ENCODE measurements at places on chromosomes 5 and 9.

DNA sequence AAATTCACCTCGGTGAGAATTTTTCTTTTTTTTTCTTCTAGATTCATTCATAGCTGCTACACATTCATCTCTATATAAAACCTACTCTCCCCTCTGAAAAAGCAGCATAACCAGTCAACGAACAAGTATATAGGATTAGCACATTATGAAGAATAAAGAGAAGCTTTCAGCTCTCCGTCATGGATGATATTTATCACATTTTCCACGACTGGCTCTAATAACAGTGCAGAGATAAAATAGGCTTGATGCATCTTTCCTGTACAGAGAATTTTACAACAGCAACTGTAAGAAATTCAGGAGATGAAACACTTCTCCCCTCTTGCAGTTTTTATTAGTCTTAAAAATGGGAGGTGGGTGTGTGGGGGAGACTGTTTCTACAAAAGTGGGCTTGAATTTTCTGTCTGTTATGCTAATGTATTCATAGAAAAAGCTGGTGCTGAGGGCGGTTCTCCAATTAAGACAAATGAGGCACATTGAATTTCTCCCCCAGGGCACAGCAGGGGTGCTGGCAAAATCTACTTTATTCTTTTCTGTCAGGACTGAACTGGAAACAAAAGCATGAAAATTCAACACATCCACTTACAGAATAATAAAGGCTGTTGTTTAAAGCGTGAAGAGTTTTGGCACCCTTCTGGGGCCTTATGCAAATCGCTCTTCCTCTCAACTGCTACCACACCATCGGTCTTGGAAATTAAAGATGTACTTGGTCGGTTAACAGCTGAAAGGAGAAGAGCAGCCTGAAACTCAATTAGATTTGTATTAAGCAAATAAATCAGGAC is 233.9 kb upstream of the ZNF608 start:
- DNase-seq, result peak; percentile 11

- no peak for DNase-seq
These were observed 49.9 kb upstream of the IL13 start for GRCh38 chr5:132608107-132608506.

- no peak for DNase-seq
These were observed 27.9 kb downstream of the PCDH1 start for GRCh38 chr5:141850244-141850768.

DNA sequence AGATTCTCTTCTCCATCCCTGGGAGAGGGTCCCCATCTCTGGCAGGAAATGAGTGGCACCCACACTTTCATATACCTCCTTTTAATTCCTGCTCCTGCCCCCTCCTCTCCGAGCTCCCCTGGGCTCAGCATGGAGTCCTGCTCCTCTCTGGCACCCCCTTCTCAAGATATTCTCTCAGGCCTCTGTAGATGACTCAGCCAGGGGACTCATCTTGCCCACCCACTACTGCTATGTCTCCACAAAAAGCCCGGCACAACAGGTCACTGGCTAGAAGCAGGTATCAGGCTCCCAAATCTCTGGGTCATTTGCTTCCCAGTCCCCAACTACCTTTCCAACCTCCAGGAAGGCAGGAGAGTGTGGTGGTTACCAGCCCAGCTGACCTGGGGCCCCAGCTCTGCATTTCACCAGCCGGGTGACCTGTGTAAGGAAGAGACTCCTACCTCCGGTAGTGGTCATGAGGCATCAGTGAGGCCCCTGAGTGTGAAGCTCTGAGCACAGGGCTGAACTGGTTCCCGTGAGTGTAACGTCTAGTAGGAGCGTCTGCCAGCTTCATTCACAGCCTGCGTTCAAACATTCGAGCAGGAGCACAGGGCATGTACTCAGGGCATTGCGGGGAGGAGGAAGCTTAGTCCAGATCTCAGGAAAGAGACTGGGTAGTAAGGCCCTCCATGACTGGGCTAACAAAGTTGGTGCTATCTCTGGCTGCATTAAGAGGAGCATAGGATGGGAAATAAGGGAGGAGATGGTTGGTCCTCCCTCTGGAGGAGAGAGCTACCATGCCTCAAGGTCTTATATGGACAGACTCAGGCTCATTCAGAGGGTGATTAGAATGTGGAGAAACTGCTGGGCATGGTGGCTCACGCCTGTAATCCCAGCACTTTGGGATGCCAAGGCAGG is 63.7 kb downstream of the LMX1B start:
- no peak for DNase-seq

DNA sequence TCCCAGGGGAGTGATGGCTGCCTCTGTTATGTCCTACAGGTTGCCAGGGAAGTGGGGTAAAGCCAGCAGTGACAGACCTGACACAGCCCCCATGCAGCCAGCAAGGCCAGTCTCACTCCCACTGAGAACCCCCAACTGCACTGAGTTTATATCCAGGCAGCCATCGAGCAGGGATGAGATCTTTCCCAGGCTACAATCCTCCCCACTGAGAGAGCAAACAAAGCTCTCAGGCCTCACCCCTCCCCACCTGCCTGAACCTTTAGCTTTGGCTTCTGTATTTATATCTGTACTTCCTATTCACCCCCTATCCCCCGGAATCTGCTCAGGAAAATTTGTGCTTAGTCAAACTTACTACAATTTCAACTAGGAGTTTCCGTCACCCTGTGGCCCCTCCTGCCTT is 284.1 kb downstream of the FAM170A start:
- no peak for DNase-seq

- no peak for DNase-seq
These were observed 112.0 kb upstream of the SPOCK1 start for GRCh38 chr5:137611011-137611580.

- no peak for DNase-seq
These were observed 47.8 kb upstream of the JADE2 start for GRCh38 chr5:134477462-134478245.

GRCh38 chr5:28729067-28729466 is 1690.7 kb upstream of the CDH9 start:
- DNase-seq, result peak; percentile 77

- no peak for DNase-seq
These were observed 531.1 kb downstream of the CETN3 start for GRCh38 chr5:89878140-89879132.

GRCh38 chr9:94945197-94946144 is 219.0 kb downstream of the AOPEP start:
- DNase-seq, result no peak

GRCh38 chr9:125758986-125759763 is 12.0 kb downstream of the PBX3 start:
- DNase-seq, result no peak

DNA sequence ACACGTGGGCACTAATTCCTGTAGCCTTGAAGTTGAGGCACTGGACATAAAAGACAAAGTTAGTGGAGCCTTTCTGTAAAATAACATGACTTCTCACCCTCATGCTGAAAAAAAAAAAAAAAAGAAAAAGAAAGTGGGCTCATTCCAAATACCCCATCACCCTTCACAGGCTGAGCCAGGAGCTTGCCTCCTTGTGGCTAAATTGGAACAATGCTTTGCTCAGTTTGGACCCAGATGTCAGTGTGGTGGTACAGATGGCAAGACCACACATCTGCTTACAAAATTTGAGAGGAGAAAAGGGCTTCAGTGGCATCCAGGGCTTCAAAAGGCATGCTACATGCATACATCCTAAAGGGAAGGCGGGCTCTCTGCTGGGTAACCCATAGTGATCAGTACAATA is 342.8 kb downstream of the EBF1 start:
- no peak for DNase-seq

DNA sequence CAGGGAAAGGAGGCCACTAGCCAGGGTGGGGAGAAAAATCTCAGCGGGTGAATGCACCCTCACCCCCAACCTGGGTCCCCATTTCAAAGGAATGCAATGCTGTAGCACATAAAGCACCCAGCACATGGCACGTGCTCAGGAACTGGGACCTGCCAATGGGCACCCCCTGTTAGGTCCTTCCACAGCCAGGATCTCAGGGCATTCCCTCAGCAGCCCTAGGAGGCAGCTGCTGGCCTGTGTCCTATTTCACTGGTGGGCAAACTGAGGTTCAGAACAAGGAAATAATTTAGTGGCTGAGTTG is 8.8 kb downstream of the DNM1 start:
- no peak for DNase-seq

DNA sequence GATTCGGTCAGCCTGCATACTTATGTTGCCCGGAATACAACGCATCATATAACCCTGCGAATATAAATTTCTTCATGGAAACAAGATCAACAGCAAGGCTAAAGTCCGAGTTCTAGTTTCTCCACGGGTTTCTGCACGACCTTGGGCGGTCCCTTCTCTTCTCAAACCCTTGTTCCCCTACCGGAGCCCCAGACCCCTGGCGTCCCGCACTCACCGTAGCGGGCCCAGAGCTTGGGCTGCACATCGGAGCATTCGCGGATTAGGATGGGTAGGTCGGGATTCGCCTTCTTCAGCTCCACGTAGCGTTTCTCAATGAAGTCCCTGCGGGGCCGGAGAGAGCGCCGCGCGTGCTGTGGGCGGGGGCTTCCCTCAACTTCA is 399 bp downstream of the NDUFA2 start:
- no peak for DNase-seq

- no peak for DNase-seq
These were observed 18.6 kb downstream of the RXRA start for GRCh38 chr9:134344800-134345310.

Data from NCI-H1105 (cell line).